Right cardiac atrium (tissue), 5 donors: ENCODE measurements at places on chromosomes 7 and 10. TPM values are rescaled to one million over a fixed set of nuclear protein-coding genes. Genes with fewer than 3 reads are reported as not detected.
A peak's percentile ranks its signal among the peaks of the same experiment; 100 is the strongest.

COL1A2 gene
- total RNA-seq = 237 TPM

ANKRD16 gene
- 4.3 TPM for total RNA-seq

DNA sequence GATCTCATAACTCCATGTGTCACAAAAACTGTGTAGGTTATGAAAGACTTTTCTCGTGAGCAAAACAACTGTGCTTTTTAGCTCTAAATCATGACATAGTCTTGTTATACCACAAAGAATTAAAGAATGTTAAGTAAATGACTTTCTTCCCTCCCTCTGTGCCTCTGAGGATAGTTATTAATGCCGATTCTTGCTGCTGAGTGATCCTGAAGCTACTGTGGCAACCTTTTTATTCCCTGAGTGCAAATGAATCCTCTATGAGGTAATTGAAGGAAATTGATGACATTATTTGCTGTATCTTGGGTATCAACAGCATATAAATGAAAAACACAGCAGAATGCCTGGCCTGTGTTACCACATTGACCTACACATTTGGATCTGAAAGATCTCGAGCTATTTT is 142.2 kb upstream of the HDAC9 start:
- DNase-seq = no peak

DNA sequence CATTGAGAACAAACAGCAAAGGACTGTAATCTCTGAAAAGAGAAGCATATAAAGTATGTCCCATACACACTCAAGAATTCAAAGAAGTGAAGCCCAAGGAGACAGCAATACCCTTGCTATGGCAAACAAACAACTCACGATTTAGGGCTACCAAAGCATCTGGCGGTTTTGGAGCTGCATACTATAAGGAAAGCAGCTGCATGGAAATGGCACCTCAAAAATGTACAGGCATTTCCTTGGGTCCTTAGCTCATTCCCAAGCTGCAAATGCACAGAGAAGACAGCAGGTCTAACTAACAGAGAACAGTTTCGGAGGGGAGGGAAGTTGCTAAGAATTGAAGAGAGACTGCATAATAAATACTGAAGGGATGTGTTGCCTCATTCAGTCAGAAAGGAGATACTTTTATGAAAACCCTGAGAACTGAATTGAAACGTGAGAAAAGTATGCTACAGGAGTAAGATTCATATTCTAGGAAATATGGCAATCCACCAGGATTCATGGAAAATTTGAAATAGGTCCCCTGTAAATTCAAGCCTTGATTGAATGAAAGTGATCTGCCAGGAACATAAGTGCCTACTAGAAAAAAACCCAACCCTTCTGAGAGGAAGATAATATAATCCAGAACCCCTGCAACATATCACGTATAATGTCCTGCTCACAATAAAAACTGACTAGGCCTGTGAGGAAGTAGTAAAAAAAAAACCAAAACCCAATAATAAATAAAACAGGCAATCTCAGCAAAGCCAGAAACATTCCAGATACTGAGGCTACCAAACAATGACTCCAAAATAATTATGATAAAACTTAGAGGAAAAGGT is 36.4 kb downstream of the CUBN start:
- no peak for DNase-seq

- DNase-seq = no peak
These were observed 10.2 kb upstream of the FAM13C start for GRCh38 chr10:59372543-59372942.

MGAM2 gene
- not detected for total RNA-seq

- no peak for DNase-seq
These were observed 61.0 kb downstream of the CREB3L2 start for GRCh38 chr7:137940656-137941518.

IFIT1 gene
- 28.5 TPM for total RNA-seq

ACTR3C gene
- total RNA-seq = 5.6 TPM

TAS2R60 gene
- total RNA-seq = not detected

DNA sequence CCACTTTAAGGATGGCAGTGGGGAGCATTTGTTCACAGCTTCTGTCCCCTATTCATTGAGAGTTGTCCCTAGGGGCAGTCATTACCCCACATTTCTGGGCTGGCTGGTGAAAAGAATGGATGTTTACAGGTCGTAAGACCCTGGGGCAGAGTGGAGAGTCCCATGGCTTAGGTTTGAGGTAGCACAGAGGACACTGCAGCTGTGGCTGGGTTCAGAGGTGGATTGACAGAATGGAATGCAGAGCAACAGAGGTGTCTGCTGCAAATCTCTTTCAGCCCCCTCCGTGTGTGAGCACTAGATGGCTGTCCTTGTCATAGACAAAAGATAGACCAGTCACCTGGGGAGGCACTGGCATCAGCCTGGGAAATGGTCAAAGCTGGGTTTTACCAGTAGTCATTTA is 141.9 kb downstream of the CACNB2 start:
- DNase-seq = no peak

- DNase-seq = no peak
These were observed 54.4 kb downstream of the PKD1L1 start for GRCh38 chr7:47893721-47894365.

PRTFDC1 gene
- 11.2 TPM for total RNA-seq

DNA sequence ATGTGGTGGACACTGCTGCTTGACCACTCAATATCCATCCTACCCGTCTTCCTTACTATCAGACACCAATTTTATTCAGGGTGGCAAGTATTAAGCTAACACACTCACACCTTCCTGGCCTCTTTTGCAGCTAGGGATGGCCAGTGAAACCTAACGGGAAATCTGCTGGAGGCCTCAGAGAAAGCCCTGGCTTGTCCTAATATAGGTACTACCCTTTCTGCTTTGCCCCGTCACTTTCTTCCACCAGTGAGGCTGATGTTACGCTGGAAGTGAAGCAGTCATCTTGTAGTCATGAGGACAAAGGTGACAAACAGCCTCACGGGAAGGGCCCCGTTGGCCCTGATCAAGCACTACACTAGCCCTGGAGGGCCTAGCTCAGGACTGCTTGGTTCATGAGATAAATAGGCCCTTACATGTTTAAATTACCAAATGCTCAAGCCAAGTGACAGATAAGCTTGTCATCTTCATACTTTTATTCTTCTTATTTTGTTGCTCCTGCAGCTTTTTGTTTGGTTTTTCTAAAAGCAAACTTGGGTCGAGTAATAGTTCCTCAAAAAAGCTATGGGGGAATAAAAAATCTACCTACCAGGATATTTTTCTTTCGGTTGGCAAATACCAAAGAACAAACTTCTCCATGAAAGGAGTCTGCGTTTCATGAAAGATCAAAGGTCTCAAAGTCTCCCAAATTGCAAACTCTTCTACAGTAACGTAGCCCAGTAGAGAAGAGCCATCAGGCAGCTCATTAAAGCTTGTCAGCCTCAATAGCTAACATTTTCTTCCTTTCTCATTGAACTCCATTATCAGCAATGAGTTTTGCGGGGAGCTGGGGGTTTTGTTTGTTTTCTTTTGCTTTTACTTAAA is 17.5 kb downstream of the CREB3L2 start:
- DNase-seq = no peak

BTBD16 gene
- total RNA-seq = 0.11 TPM

- no peak for DNase-seq
These were observed 77.0 kb upstream of the TRIM24 start for GRCh38 chr7:138382862-138383565.

DNA sequence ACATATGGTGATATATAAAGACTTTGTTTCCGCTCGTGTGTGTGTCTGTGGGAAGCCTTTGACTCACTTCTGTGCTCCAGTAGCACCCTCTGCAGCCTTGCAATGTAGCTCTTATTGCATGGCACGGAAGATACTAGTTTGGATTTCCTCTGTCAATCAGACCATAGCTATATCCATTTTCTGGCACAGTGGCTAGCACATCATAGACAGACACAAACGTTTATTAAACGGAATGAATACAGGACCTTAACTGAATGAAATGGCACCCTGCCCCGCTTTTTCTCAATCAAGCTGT is 124.0 kb upstream of the PTPN20 start:
- no peak for DNase-seq

PRSS37 gene
- not detected for total RNA-seq

NODAL gene
- not detected for total RNA-seq

DNA sequence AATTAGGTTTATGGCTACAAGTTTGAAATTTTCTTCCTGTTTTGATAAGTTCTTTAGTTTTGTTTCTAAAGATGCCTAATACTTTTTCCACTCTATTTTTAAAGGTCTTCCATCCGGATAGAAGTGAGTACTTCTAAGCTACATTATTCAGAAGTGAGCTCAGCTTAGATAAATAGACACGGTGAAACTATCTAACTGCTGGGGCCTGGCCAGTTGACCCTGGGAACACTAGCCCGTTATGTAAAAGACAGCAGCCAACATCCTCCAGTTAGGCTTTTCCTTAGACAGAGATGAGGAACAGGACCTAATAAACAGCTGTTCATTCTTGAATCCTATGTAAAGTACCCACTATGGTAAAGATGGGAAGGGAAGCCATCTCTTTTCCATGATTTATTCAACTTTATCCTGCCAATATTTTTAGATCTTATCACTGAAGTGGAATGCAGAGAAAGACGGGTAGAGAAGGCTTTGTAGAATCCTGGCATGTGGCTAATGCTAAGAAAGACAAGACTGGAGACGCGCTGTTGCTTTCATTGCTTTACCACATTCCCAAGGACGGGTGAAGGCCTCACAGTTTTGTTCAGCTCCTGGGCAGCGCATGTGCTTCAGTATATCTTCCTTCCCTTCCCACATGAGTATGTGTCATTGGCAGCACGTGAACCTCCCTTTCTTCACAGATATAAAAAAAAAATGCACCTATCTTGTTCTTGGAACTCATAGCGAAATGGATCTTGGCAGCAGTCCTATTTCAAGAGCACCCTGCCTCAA is 340.0 kb upstream of the MEOX2 start:
- DNase-seq = peak; percentile 50

DNA sequence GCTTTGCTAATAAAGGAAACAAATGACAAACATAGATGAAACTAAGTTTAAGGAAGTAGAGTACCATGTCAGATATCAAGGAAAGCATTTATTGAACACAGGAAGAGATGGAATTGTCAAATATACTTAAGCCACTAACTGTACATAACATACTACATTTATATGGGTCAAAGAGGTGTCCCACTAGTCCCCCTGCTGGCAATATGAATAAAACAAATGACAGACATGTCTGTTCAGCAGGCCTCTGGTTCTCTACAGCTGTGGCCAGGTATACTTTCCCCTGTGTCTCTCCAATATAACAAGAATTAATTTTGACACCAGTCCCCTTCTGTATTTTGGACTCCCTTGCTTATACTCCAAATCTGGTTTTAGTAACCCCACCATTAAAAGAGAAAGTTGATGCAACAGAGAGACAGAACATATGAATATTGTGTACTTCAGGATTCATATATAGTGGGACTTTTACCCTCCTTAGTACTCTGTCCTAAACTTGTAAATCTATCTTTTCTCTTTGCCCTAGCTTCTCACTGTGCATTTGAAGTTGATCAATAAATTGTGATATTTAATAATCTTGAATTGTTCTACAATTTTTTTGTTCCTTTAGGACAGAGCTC is 42.9 kb downstream of the CD36 start:
- DNase-seq = no peak

GRCh38 chr10:64090865-64091264 is 569.7 kb downstream of the REEP3 start:
- DNase-seq = no peak

- peak; percentile 20 for DNase-seq
These were observed 106.6 kb downstream of the DKK1 start for GRCh38 chr10:52420656-52421055.

PTPRZ1 gene
- 1.8 TPM for total RNA-seq

- no peak for DNase-seq
These were observed 61.5 kb downstream of the GNA12 start for GRCh38 chr7:2782565-2782964.

- no peak for DNase-seq
These were observed 924.8 kb downstream of the CNTNAP2 start for GRCh38 chr7:147041438-147041837.

GRCh38 chr7:16203065-16203464 is 218.3 kb downstream of the CRPPA start:
- no peak for DNase-seq

GRCh38 chr10:91758303-91759146 is 39.7 kb upstream of the TNKS2 start:
- DNase-seq = no peak

TRIM74 gene
- not detected for total RNA-seq
